Activated naive CD4-positive, alpha-beta T cell (primary cell): ENCODE measurements at places on chromosomes 3 and 15.
A peak's percentile ranks its signal among the peaks of the same experiment; 100 is the strongest.

DNA sequence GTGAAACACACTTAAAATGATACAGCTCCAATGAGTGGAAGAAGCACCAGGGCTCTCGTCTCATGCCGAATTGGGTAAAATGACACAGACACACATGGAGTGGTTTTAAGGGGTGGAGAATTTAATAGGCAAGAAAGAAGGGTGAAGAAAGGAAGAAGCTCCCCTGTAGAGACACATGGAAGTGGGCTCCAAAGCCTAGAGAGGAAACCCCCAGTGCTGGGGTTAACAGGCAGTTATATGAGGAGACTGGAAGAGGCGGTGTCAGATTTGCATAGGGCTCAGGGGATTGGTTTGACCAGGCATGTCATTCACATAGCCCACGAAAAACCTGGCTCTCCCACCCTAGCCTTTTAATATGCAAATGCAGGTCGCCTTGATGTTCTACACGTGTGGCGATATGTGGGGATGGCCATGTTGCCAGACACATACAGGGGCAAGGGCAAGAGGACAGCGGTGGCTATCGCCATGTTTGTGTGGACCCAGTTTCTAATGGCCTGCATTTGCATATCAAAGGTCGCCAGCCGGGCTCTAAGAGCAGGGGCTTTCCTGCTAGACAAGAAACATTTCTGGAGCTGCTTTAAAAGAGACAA is 1.9 kb upstream of the DPH6 start:
- DNase-seq = no peak

DNA sequence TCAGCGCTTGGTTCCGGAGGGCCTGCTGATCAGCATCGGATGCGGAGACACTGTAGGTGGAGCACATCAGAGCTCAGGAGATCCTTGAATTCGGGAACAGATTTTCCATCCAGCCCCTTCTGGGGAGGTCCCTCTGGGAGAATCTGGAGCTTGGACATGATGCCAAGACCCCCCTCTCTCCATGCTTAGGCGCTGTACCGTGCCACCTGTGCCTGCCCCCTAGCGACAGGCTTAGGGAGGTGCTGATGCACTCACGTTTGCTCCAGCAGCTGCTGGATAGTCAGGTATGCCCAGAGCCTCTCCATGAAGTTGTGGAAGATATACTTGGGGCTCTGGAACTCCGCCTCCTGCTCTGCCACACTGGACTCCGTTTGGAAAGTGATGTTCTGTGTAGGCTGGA is 9.7 kb downstream of the ITIH4 start:
- DNase-seq = no peak

GRCh38 chr3:143535994-143536784 is 312.1 kb downstream of the SLC9A9 start:
- no peak for DNase-seq

DNA sequence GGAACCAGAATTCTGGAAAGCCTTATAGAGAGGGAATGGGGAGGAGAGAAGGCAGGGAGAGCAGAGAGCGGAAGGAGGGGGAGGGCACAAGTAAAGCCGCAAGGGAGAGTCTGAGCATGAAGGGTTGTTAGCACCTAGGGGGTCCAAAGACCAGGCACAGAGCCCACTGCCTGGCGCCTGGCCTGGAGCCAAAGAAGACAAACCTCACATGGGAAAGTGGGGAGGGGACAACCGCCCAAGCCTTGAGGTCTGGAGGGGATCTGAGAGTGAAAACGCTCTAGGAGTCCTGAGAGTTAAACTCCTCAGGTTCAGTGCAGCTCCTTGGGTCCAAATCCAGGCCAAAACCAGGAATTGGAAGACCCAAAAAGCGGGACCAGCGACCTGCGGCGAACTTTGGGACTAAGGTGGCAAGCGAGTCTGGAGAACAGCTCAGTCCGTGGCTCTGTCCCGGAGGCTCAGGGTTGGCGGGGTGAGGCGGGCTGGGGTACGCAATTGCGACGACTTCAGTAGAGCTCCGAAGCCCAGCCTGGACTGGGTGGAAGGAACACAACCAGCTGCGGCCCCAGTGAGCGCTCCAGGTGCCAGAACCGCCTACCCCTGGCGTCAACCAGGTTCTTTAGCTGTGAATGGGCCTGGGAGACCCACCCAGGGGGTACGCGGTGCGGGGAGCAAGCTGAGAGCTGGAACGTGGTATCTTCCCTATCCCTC is 807 bp upstream of the INAFM2 start:
- no peak for DNase-seq

GRCh38 chr3:13405614-13406013 is 14.5 kb downstream of the NUP210 start:
- no peak for DNase-seq

DNA sequence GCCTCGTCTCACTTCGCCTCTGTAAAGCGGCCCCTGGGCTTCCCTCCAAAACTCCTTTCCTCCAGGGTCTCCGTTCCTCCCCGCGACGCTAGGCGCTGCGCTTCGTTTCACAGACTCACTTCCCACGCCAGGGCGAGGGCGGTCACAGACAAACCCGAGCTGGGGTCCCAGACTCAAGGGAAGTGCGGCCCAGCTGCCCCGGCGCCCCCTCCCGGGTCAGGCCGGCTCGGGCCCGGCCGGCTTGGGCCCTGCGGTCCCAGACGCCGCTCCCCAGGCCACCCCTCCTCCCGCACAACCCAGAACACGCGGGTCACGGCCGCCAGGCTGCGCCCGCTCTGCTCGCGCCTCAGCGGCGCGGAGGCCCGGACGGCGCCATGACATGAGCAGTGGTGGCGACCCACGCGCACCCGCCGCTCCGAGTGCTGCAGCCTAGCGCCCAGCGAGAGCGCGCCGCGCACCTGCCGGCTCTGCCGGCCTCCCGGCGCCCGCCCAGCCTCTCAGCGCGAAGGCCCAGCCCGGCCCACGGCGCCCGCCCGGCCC is 547 bp downstream of the NUP210 start:
- peak; percentile 54 for DNase-seq

DNA sequence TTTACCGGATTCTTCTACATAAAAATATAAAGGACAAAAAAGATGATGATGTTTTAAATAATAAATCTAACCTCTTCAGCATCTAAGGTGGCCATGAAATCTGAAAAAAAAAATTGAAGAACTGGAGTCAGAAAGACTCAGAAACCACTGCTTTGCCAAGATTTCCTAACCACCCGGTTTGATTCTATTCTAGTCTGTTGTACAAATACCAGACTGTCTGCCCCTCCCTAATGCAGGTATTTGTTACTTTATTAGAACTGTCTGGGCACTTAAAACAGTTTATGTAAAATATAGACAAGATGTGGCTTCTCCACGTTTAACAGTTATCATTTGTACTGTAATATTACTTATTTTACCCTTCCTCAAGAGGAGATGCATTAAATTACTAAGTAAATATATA is 48.8 kb downstream of the UACA start:
- DNase-seq = no peak
